ENCODE measurements at places on chromosomes 13 and 19.

GRCh38 chr13:109883181-109884180, 97.1 kb upstream of the IRS2 start:
- peak; percentile 72 for DNase-seq

DNA sequence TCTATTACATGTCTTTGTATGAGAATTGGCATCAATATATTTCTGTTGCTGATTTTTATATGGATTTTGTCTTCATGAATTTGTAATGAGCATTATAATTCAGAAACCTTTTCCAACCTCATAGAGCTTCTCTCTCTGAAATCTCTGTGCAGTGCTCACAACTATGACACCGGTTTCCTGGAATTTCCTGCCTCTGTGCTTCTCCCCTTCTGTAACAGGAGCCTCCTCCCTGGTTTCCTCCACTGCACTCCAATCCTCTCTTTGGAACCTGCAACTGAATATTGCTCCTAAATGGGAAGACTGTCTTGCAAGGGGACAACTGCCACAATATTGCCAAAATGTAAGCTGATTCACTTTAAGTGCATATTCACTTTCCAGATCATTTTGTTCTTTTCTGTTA, 1147.9 kb downstream of the UQCRFS1 start:
- DNase-seq, result no peak

DNA sequence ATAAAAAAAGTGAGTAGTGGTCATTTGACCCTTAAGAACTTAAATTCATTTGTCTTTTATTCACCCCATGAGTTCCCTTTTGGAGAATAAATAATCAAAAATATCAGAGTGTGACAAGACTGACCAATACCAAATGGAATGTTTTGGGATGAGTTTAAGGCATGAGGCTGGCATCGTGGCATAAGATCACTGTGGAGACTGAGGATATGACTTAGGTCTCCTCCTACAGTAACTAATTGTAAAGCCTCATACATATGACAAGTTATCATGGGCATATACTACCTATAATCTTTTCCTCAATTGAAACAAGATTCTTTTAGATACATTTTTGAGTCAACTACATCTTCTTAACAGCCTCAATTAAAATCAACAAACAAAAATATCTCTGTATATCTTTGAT, 782.0 kb downstream of the SLITRK1 start:
- no peak for DNase-seq

DNA sequence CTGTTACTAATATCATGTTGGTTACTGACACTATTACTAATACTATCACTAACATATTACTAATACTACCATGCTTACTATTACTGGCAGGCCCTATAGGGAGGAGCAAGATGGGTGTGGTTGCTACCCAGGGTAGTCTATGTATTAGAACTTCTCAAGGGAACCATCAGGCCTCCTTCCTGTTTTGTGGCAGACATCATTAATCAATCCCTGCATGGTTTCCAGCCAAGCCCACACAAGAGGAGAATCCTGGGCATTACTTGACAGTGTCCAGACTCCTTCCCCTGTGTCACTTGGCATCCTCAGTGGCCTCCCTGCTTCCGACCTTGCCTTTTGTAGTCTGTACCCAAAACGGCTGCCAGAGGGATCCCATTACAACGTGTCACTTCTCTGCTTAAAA, 8.9 kb downstream of the HAS1 start:
- no peak for DNase-seq

- DNase-seq, result no peak
These were observed 6.9 kb downstream of the ETFB start for GRCh38 chr19:51359294-51359693.

- no peak for DNase-seq
These were observed 45.8 kb upstream of the RCBTB2 start for GRCh38 chr13:48578516-48579164.

- no peak for DNase-seq
These were observed 22.9 kb downstream of the CYP4F2 start for GRCh38 chr19:15874821-15875474.

GRCh38 chr13:19622193-19622592, 11.3 kb upstream of the MPHOSPH8 start:
- DNase-seq, result no peak

DNA sequence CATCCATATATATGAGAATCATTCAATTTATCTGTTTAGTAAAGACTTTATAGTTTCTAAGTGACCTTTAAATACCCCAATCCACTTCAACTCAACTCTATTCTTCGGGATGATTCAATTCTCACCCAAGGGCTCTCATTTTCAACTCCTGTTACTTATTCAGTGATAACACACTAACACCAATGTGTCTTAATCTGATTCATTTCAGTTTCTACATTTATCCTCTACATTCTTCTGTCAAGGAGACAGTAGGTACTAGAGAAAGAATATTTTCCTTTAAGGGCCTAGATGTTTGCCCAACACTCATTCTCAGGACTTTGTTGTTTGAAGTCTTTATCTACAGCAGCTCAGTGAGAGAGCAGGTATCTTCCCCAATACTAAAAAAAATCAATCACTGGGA, 7.1 kb downstream of the ARGLU1 start:
- DNase-seq, result no peak

DNA sequence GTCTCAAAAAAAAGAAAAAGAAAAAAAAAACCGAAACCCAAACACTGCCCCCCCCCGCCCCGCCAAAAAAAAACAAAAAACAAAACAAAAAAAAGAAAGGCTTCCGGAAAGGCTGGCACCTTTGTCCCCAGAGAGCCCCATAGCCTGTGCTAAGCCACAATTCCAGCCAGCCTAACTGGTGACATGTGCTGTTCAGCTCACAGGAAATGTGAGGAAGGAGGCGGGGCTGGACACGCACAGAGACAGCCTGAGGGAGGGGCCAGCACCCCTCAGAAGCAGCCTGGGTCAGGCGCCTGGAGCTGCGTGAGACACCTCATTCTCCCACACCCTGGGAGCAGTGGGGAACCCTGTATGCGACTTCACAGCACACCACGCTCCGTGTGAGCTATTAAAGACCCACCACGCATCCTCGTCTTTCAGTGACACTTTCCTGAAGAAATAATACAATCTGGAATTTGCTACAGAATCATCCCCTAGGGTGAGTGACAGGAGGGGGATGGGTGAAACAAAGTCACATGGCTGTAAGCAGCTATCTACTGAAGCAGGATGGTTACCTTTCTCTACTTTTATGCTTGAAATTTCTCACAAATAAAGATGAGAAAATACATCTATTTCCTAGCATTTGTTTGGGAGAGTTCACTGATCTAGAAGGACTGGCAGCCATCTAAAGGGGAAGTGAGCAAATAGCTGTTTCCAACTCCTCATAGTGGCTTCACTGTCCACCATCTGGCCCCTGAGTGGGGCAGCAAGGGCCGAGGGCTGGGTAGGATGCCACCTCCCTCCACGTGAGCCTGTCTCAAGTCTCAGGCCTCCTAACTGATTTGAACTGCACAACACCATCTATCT, 12.3 kb upstream of the SLC35E1 start:
- DNase-seq, result peak; percentile 89

DNA sequence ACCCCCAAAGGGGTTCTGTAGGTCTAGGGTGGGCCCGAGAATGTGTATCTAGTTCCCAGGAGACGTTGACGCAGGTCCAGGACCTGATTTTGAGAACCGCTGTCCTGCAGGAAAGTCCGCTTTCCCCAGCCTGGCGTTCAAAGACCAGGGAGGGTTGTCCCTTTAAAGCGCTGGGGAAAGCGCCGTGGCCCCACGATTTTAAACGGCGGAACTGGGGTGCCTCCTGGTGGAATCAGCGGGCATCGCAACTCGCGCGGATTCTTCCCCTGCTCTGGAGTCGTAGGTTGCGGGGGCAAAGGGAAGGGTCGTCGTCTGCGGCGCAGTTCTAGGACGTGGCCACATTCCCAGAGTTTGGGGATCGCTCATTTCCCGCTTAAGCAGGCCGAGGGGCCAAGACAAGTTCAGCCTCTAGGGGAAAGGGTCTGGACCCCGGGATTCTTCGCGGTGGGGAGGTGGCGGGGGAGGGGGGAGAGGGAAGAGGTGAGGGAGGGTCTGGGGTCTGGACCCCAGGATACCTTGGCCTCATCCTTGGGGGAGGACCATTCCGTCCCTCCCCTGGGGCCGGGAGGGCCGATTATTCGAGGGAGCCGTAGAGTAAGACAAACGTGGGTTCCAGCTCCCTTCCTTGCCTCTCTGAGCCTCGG, 7.7 kb downstream of the PNMA8B start:
- peak; percentile 31 for DNase-seq

DNA sequence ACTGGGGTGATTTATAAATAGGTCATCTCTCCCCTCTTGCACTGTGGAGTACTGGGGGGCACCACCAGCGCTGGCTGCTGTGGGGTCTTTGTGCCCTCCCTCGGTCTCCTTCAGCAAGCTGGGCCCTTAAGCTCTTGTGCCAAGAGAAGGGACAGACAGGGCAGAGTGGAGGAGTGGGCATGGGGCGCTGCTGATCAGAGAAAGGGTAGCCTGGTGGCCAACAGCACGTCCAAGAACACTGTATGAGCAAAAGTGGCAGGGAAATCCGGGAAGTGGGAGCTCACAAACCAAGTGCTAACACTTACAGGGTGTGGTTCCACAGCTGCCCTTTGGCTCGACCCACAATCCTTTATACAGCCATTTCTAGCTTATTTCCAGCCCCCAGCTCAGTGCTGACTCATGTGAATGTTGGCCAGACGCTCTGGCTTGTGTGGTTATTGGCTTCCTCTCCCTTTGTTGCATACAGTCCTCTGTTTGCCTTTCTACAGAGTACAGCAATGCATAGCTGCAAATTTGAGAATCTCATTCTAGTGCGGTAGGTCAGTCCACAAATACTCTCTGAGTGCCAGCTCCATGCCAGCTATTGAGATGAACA, 298.8 kb downstream of the SHISA2 start:
- peak; percentile 13 for DNase-seq

GRCh38 chr19:16376649-16377048, 52.0 kb downstream of the KLF2 start:
- DNase-seq, result peak; percentile 10

DNA sequence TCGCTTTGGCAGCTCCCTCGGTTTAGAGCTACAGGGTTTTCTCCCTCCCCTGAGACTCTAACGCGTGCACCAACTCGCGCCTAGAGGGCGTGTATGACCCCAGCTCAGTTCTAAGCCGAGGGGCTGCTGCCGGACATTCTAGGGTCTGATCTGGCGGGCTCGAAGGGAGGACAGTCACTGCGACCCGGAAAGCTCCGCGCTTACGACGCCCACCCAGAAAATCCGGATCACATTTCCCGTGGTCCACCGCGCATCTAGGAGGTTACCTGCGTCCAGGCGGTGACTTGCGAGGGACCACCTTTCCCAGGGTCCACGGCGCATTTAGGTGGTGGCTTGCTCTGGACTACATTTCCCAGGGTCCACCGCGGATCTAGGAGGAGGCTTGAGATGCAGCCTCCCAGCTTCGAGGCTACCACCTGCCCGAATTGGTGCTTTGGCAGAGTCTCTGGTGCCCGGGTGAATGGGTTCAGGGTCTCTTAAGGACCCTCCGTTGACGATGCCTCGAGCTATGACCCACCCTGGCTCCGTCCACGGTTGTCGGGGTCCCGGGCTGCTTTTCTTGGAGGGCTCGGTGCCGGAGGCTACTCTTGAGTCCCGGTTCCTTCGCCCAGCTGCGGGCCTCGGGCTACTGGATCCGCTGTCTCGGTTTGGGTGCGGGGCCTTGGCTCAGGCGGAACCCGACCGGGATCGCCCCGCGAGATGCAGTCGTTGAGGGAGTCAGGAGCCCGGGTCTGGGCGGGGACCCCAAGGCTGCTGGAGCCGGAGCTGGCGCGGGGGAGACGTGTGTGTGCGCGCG, 30.5 kb downstream of the ZNF146 start:
- DNase-seq, result no peak

- no peak for DNase-seq
These were observed 33.1 kb upstream of the EPHX3 start for GRCh38 chr19:15265214-15265849.

- DNase-seq, result no peak
These were observed 6.0 kb upstream of the TCF3 start for GRCh38 chr19:1658150-1659083.

DNA sequence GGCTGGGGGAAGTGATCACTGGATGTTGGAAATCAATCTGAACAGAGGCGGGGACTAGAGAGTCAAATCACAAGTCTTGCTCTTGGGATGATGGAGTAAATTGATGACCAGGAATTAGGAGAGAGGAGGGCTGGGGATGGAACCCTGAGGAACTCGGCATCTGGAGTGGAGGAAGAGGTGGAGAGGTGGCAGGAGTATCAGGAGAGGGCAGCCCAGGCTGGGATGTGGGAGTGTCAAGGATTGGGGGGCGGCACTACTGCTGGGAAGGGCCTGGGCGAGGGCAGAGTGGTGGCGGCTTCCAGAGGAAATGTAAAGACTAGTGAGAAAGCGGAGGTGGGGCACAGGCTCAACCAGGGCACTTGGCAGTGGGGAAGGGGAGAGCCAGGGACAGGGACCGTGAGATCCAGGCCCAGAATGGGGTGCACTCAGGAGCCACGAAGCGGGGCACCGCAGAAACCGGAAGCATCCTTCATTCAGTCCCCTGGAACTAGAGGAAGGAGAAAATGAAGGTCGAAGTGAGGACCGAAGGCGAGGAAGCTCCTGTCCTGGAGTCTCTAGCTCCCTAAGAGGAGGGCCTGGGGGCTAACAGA, 81.2 kb upstream of the GPR183 start:
- no peak for DNase-seq

DNA sequence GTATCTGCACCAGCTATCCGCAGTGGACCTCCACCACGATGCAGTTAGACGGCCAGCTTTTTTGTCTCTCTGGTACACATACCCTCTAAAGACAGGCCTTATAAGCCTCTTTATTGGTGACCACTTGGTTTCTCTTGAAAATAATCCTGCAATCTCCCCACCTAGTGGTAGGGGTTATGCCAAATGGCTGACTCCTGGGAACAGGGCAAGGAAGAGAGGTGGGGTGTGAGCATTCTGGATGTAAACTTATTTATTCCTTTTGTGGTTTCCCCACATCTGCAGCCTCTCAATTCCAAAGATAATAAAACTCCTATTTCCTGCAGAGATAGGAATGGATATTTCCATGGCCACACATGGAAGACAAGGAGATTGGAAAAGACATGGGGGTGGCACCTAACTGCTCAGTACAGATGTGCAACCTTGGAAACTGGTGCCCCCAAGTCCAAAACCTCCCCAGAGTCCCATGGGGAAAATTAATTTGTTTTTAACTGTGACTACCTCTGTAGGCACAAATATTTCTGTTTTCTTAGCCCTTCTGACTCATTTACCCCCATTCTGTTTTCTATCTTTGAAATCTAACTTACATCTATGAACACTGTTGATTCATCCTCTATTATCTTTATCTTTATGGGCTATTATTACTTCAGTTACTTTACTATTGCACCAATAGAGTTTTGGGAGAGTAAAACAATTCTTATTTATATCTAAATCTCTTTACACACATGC, 112.7 kb upstream of the TSHZ3 start:
- no peak for DNase-seq

- no peak for DNase-seq
These were observed 646.5 kb upstream of the SLITRK6 start for GRCh38 chr13:86445672-86446071.

- DNase-seq, result no peak
These were observed 30.7 kb upstream of the C13orf46 start for GRCh38 chr13:114004420-114005205.

Measured in SHP77 (cell line).